ENCODE measurements at places on chromosomes 1 and 21.

- DNase-seq, result peak; percentile 93
Observed at GRCh38 chr1:108963052-108963686, at the start of gene CLCC1. Gene CLCC1 (minus strand): TSS chr1:108963484. CDS start chr1:108950437, 13,047 bp downstream.

GRCh38 chr1:40861224-40862003 lies 749 bp downstream of the CITED4 start:
- peak; percentile 47 for DNase-seq

GRCh38 chr1:57986432-57986831 lies 560.1 kb downstream of the OMA1 start:
- no peak for DNase-seq

- no peak for DNase-seq
Observed at GRCh38 chr1:160829766-160830165, 32.9 kb downstream of the CD244 start.

DNA sequence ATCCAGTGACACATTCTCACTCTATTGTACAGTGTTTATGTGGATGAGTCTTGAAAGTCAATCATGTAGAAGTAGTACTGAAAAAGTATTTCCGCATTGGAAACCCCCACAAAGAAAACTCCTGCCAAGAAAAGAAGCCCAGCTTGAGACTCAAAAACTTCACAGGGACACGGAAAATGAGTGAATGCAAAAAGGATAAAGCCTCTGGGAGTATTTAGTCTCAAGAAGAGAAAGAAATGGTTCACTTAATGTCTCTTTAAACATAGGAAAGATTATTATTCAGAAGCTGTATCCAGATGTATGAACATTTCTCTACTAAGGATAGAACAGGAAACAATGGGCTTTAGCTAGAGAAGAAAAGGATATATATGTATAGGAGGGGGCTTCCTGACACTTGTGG lies 304.5 kb downstream of the BARHL2 start:
- DNase-seq, result no peak

GRCh38 chr1:160206036-160206389 lies 829 bp downstream of the PEA15 start:
- DNase-seq, result peak; percentile 38

DNA sequence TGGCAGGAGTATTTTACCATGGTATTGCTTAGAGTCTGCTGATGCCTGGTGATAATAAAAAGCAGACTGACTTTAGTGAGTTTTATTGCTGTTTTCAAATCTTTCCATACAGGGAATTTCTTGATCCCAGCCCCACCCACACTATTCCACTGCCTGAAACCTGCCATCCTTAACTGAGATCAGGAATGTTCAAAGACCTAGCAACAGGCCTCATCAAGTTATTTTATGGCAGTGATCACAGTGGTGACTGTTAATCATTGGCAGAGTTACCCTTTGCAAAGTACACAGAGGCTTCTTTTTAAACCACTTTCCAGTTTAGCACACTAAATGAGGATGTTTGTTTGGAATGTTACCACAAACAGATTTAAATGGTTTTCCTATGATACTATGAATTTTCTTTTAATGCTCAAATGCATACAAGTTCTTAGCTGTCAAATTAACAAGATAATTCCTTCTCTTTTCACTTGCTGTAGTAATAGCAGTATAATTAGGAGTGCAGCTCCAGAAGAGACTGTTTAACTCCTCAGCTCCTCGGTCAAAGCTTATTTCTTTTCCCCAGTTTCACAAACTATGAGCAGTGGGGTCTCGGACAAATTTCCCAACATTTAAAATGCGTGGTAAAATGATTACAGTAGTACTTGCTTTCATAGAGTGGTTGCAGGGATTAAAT lies 69.9 kb upstream of the USP25 start:
- no peak for DNase-seq

- DNase-seq, result peak; percentile 14
Observed at GRCh38 chr1:219085988-219086387, 87.7 kb upstream of the LYPLAL1 start.

DNA sequence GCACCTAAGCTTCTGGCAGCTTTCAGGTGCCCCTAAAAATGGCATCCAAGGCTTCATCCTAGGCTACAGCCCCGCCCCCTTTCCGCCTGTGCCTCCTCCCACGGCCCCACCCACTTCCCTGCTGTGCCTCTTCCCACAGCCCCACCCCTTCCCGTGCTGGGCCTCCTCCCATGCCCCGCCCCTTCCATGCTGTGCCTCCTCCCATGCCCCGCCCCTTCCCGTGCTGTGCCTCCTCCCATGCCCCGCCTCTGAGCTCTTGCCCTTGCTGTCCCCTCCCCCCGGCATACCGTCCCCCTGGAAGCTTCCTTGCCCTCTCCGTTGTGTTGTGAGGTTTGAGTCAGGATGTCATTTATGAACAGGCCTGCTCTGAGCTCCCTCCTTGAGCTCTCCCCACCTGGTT lies 228.5 kb upstream of the AJAP1 start:
- no peak for DNase-seq

DNA sequence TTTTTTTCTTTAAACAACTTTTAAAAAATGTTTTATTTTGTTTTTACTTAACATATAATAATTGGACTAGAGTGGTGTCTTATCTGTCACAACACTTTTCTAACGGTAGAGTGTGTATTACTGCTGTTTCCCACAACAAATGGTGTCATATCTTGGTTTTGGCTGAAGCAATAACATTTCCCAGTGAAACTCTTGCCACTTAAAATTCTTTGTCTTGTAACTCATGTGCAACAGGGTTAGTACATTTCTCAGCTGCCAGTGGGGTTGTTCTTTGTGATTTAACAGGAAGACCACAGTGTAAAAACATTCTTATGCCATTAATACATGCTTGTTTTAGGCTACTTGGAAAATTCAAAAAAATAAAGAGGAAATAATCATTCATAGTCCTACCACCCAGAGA lies 43.5 kb downstream of the ALPL start:
- DNase-seq, result peak; percentile 94

DNA sequence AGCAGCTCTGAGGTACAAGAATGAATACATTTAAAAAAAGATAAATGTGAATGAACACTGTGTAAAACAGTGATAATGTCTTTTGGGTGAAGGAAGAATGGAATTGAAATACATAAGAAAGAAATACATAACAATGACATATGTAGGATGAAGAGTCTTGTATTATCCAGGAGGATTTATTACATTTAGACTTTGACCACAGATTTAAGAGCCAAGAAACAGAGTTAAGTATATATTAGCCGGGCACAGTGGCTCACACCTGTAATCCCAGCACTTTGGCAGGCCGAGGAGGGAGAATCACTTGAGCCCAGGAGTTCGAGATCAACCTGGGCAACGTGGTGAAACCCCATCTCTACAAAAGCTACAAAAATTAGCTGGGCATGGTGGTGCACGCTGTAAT lies 79.7 kb downstream of the SCCPDH start:
- DNase-seq, result no peak

DNA sequence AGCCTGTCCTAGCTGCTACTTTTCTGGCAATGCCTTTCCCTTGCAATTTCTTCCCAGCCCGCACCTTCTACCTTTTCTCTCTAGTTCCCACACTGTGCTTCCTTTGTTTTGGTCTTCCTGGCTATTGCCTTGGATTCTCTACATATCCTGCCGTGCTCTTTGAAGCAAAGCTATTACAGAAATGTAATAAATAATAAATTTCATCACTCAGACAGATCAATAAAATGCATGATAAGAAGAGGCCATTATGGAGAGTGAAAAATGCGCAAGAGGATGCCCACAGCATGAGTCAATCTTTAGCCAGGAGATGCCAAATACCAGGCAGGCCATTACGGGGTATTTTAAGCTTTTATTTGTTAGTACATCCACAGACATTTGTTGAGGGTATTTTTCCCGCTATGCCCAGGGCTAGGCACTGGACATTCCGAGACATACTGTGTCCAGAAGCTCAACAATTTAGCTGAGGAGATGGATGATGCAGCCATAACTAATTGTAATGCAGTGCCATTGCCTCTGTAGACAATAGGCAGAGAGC lies 163.6 kb downstream of the ST6GALNAC3 start:
- DNase-seq, result peak; percentile 46

GRCh38 chr1:68826836-68827235 lies 330.0 kb upstream of the DEPDC1 start:
- DNase-seq, result no peak

- no peak for DNase-seq
Observed at GRCh38 chr1:44847845-44848244, 4.8 kb upstream of the PTCH2 start.

GRCh38 chr1:234658138-234658537 lies 48.2 kb upstream of the IRF2BP2 start:
- DNase-seq, result peak; percentile 34

DNA sequence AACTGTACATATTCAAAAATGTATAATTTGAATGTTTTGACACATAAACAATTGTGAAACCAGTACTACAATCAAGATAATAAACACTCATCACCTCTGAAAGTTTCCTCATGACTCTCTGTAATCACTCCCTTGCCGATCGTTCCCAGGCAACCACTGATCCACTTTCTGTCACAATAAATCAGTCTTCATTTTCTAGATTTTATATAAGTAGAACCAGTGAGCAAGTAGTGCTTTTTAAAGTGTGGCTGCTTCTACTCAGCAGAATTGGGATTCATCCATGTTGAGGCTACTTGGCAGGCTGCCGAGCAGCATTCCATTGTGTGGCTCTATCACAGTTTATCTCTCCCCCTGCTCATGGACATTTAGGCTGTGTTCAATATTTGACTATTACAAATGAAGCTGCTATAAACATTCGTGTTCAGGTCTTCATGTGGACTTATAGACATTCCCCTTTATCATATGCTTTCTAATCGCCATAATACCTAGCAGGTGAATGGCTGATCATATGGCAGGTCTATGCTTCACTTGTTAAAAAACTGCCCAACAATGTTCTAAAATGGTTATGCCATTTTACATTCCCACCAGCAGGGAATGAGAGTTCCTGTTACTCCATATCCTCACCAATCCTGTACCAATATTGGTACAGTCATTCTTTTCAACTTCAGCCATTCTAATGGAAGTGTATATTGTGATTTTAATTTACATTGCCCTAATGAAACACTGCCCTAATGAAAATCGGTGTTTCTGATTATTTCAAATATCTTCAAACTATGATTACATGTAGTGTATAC lies 20.5 kb downstream of the TEX38 start:
- no peak for DNase-seq

DNA sequence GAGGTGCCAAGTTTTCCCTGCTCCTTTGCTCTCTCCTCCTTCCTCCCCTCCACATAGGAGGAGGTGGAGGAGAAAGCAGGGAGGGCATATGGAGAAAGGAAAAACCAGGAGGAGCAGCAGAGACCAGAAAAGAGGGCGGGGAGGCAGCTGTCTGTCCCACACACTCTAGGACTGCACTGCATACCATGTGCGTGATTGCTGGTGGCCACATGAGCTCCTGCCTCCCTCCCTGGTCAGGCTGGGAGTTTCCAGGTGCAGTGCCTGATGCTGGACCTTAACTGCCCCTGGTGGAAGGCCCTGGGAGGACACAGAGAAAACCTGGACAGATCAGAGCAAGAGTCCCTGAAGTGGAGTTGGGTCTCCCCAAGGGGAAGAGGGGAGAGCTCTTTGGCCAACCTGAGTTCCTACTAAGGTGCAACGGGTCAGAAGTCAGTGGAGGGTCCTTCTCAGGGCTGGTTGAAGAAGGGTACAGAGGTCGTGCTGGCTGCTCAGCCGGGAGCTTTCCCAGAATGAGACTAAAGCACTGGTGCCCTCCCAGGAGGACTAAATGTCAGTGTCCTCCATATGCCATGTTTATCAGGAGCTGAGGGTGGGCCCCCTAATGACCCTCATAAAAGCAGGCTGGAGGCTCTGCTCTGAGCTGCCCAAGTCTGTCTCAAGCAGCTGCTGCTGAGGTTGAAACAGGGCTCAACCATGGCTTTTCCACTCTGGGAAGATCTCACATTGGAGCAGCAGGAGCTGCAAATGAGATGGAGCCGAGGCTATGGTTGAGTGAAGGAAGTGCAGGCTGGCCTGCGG lies 3.5 kb upstream of the LGR6 start:
- no peak for DNase-seq

DNA sequence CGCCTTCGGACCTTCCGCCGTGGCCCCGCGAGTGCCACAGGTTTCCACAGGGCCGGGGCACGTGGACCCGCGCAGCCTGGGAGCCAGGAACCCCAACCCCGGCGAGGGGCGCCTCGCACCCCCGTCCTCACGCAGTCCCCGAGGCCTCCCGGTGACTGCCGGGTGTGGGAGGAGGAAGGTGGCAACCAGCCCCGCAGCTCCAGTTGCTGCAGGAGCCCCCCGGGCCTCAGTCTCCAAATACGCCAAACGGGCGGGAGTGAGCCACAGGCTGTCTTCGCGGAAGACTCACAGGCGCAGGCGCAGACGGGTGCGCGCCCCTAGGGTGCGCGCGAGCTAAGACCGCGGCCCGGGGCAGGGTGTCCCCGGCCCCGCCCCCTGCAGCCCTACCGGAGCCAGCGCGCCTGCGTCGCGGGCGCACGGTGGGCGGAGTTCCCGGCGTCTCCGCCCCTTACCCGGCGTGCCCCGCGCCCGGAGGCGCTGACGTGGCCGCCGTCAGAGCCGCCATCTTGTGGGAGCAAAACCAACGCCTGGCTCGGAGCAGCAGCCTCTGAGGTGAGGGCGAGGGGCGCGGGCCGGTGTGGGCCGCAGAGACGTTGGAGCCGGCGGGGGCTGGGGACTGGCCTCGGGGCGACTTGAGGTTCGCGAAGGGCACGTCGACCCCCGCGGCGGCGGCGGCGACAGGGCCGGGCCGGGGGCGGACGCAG lies at the start of gene ARF1:
Gene ARF1, plus strand, starts transcription at position 495 of the 704 bp plus-strand sequence. CDS start 14,407 bp downstream, outside the sequence.
- peak; percentile 93 for DNase-seq

DNA sequence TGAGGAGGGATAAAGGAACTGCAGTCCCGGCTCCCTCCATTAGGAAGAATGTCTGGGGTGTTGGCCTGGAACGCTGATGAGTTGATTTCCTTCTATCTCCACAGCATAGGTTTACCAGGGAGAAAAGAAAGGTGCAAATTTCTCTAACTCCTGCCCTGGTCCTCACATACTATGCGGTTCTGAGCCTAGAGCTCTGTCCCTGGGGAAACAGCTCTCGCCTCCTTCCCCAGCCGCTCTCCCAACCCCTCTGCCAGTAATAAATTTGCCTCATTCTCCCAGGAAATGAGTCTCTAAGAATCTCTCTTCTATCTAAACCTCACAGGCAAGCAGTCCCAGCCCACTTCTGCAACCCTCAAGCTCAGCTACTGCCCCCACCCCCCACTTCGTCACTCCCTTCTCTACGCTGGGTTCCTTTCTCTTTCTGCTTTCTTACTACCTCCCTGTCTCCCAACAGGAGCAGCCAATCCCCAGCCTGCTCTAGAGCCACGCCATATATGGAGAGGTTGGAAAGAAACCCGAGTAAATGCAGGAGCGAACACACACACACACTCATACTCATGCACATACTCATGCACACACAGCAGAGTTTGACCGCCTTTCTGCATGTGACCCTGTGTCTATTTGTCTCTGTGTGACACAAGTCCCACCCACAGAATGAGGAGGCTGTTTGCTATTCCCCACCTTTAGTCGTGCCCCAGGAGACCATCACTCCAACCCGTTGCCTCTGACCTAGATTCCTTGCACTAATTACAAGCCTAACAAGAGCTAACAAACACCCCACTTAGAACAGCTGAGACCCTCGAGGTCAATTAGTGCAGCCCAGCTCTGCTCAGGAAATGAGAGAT lies 13.4 kb downstream of the PLEKHO1 start:
- peak; percentile 100 for DNase-seq

GRCh38 chr1:229006121-229006870 lies 264.6 kb upstream of the RAB4A start:
- DNase-seq, result no peak
